ENCODE measurements at places on chromosomes 5 and 9. TPM values are rescaled to one million over a fixed set of nuclear protein-coding genes. Genes with fewer than 3 reads are reported as not detected.

Gene PLCXD3
- total RNA-seq: 76.6 TPM

Gene TERT
- total RNA-seq: not detected

Gene SLCO4C1
- total RNA-seq: 0.08 TPM

Gene FSTL4
- total RNA-seq: not detected

Gene NEUROG1
- total RNA-seq: not detected

Gene TAF11L8
- total RNA-seq: not detected

Gene SLC34A1
- total RNA-seq: not detected

Gene GLRA1
- not detected for total RNA-seq

Gene POU5F2
- 0.32 TPM for total RNA-seq

Gene TSSK1B
- not detected for total RNA-seq

Gene EPB41L4A
- 21.5 TPM for total RNA-seq

Gene MARVELD2
- total RNA-seq: 1.5 TPM

Gene STKLD1
- 0.27 TPM for total RNA-seq

Gene NUTM2F
- not detected for total RNA-seq

Gene HRH2
- 46.6 TPM for total RNA-seq

Gene TAF1L
- not detected for total RNA-seq

Gene GADD45G
- 47.6 TPM for total RNA-seq

Gene FOXD4L3
- total RNA-seq: not detected

Gene C9orf50
- total RNA-seq: not detected

Gene SARDH
- total RNA-seq: 0.41 TPM

Gene PLAC8L1
- not detected for total RNA-seq

Gene TNC
- 0.57 TPM for total RNA-seq

Gene ASS1
- total RNA-seq: 84.8 TPM

Gene ZBED3
- total RNA-seq: 6.5 TPM

Gene CEL
- 7.7 TPM for total RNA-seq

Gene CCNO
- total RNA-seq: not detected

Gene PCDHGA9
- 4.2 TPM for total RNA-seq

Gene FAM193B
- 29.5 TPM for total RNA-seq

Gene KCNV2
- total RNA-seq: not detected

Gene NEURL1B
- 37.1 TPM for total RNA-seq

Gene GGTA1
- total RNA-seq: 27.9 TPM

Gene ZNF483
- 4.2 TPM for total RNA-seq

Gene SMC2
- total RNA-seq: 9.0 TPM
